ENCODE measurements at places on chromosomes 16 and 17.

DNA sequence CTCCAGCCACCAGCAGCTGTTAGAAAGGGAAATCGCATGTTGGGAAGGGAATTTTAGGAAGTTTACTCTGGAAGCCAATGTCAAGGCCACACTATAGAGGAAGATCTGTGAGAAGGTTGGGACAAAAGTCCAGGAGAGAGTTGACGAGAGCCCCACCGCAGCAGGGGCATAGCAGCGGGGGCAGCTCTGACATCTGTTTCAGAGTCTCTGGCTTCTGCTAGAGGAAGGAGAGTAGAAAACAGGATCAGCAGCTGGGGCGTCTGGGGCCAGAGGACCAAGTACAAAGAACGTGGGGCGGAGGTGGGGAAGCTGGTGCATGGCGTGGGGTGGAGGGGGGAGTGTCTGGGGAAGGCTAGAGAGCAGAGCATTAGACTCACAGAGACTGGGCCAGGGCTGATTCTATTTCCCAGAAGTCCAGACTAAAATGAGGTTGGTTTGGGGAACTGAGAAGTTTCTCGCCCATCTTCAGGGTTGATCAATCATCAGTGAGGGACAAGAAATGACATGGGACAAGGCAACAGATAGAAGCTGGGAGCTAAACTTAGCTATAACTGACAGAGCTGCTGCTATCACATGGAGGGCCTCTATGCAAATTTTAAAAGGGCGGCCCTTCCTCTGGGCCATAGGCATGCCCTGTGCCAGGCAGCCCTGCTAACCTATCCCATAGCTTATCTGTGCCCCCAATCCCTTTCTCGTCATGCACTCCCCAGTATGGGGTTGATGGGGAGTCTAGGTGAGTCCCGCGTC, 1.2 kb downstream of the RABEP2 start:
- no peak for DNase-seq

GRCh38 chr17:78040440-78041385, 82.2 kb downstream of the TNRC6C start:
- peak; percentile 84 for DNase-seq

DNA sequence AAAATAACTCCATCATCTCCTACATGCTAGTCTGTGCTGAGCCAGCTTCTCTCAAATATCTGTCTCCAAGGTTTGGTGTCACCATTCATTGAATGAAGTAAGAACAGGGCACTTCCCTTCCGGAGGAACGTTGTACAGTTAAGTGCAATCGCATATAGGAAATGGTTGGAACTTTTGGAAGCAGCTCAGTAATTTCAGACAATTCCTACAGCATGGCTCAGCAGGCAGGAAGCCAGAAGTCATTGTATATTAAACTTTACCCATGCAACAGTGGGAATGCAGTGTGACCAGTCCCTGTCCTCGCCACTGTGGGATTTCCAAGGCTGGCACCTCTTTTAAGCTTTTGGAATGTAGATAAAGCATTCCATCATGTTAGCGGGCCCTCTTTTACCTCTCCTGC, 51.1 kb upstream of the MYH2 start:
- DNase-seq: no peak

- DNase-seq: no peak
These were observed 1.1 kb upstream of the FAM20A start for GRCh38 chr17:68602289-68602688.

DNA sequence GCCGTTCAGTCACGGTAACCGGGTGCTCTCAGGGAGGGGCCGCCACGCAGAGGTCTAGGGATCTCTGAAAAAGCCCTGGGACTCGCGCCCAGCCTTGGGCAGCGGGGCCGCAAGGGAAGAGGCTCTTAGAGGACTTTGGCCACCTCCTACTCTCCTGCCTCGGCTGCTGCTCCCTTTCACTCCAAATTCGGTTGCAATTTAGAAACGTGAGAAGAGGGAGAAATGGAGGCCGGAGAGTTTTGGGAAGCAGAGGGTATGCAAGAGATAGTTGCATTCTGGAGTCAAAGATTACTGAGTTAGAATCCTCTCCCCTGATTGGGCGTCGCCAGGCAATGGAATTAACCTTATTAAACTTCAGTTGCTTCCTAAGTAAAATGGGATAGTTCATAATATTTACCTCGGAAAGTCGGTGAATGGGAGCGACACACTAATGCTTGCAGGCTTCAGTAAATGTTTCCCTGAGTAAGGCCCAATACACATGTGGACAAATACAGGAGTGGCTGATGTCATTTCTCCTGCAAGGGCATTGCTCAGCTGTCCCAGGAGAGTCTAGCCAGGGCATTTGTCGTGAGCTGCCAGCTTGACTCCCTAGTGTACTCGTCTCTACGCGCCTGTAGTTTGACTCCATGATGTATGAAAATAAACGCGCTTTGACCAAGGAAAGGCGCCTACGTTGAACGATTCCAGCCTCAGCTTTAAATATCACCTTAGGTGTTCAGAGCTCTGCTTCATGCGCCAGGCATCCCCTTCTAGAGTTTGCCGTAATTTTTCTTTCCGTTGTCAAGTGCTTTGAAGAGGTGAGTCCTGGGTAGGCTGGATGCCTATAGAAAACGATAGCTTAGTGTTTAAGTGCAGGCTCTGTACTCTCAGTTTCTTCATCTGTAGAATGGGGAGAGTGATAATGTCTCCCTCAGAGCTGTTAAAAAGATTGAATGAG, 667 bp downstream of the OGFOD1 start:
- peak; percentile 54 for DNase-seq

DNA sequence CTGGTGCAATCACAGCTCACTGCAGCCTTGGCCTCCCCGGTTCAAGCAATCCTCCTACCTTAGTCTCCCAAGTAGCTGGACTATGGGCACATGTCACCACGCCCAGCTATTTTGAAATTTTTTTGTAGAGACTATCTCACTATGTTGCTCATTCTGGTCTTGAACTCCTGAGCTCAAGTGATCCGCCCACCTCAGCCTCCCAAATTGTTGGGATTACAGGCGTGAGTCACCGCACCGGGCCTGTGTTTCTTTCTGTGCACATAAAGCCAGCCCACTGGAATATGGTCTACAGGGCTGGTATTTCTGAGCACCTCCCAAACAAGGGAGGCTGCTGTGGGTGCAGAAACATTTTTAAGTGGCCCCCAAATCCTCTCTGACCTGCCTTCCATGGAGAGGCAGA, 8.4 kb downstream of the TMEM95 start:
- no peak for DNase-seq

DNA sequence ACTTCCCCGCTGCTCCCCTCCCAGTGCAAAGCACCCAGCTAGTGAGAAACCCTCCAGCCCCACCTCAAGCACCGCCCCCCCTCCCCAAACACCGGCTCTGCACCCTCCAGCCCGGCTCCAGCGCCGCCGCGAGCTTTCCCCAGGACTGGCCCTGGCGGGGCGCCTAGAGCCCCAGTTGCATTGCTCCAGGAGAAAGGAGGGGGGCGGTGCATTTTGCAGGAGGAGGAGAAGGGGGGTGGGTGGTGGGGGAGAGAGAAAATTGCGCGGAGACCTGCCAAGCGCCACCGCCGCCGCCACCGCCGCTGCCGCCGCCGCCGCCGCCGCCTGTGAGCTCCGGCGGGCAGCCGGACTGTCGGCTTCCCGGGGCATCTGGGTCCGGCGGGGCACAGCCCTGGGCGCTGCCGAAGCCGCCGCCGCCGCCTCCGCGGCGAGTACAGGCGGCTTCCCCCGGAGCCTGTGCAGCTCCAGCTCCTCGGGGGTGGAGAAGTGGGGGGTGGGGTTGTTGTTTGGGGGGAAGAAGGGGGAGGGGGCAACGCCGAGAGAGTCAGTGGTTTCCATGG, 333 bp upstream of the NOG start:
- peak; percentile 82 for DNase-seq

- no peak for DNase-seq
These were observed 36.1 kb downstream of the SNX11 start for GRCh38 chr17:48143629-48144028.

DNA sequence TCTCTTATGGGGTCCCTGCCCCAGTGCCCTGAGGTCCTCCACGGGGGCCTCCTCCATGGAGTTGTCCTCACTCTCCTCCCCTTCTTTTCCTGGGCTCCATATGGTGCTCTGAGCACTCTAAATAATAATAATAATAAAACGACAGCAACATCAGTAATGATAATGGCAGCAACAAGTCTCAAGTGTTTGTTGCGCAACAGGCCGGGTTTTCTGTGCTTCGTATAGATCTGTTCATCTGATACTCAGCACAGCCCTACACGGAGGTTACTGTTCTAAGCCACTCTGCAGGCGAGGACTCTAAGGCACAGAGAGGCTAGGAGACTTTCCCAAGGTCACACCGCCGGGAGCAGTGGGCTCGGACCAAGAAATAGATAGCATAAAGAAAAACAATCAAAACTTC, 13.7 kb downstream of the CIBAR2 start:
- DNase-seq: no peak

- no peak for DNase-seq
These were observed 38.8 kb upstream of the HS3ST3A1 start for GRCh38 chr17:13640551-13640950.

GRCh38 chr16:29995911-29996765, at the start of gene INO80E:
Gene INO80E, plus strand, starts transcription at chr16:29996241. Its CDS starts 70 bp downstream, at chr16:29996311.
- DNase-seq: peak; percentile 99
